ENCODE measurements at places on chromosomes 11 and 22.

DNA sequence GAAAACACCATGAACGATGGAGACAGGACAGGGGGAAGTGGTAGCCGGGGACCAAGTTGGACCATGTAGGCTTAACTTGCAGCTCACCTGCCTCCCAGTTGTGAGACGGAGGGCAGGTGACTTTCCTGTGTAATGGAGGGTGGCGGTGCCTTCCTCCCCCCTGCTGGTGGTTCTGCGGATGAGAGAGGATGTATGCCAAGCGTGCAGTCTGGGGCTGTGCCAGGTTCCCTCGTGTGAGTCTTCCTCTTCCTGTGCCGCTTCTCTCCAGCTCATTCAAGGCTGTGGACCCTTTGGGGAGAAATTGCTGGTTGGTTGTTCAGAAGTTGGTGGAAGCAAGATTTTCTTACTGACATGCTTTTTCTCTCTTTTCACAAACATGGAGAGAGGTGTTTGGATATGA, 35.1 kb downstream of the MPPED1 start:
- DNase-seq, result no peak

DNA sequence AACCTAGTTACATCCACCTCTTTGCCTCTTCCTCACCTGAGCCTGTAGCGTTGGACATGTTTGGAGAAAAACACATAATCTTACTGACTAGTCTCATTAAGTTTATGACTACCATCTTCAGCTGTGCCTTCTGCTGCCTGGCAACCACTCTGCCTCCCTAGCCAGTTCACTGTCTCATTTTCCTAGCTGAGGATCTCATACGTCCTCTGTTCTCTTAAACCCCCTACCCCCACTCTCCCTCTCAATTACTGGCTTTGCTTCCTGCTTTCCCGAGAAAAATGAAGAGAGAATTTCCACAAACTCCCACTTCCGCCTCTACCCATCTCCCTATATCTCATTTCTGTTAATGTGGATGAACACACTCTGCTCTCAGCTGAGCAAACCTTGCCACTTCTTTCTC, 239.3 kb upstream of the POU2AF2 start:
- no peak for DNase-seq

- no peak for DNase-seq
Measured at GRCh38 chr11:116857316-116857715, 19.9 kb upstream of the APOA1 start.

DNA sequence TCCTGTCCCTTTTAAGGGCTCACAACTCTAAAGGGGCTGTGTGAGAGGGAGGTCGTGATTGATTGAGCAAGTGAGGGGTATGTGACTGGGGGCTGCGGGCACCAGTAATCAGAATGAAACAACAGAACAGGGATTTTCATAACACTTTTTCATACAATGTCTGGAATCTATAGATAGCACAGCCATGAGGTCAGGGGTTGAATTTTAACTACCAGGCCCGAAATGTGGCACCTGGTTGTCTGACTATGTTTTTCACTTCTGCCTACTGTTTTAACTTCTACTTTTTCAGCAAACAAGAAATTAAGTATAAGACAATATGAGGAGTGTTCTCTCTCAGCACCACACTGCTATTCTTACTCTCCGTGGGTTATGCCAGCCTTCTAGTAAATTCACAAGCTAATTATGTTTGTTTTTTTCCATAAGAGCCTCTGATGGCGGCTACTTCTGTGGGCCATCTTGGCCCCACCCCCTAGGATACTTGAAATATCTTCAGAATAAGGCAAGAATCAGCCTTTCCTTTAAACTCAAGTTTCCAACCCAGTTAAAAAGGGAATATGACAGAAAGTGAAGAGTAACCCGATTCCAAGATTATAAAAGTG, 552.8 kb upstream of the CHORDC1 start:
- DNase-seq, result no peak

DNA sequence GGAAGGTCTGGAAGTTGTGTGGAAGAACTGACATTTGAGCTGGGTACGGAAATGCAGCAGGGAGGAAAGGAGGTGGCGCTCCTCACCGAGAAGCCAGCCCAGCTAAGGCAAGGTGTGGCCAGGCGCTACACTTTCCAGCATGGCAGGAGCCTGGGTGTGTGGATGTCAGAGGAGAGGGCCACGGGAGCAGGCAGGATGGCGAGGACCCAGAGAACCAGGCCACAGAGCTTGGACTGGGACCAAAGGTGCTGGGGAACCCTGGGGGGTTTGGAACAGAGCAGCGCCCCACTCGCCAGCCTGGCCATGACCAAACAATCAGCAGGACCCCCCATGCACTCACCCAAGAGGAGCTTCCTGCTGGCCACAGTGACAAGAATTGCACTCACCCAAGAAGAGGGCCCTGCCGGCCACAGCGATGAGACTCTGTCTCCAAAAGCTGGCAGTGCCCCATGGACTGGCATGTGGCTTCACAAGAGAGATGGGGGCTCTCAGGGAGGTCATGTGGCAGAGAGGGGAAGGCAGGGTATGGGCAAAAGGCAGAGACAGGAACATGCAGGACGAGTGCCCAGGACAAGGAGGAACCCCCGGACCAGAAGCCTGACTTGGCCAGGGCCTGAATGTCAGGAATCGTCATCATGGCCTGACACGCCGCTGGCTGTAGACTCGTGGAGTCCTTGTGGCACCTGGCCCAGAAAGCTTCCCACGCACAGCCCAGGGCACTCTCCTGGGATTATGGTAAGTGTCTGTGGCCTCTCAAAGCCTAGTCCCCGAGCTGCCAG, 45.4 kb downstream of the IGF2 start:
- DNase-seq, result no peak

DNA sequence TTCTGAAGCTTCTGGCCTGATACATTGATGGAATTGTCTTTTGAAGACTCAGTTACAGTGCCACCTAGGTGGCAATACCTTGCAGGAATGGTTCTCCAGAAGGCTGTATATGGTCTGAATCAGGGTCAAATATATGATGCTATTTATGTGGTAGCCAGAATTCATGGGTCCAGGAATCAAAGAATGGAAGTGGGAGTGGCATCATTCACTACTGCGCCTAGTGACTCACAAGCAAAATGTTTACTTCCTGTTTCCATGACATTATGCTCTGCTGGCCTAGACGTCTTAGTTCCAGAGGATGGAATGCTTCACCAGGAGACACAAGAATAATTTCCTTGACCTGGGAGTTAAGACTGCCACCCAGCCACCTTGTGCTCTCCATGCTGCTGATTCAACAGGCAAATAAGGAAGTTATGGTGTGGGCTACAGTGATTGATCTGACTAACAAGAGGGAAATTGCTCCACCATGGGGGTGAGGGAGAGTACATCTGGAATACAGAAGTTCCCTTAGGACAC, 491.8 kb downstream of the ETS1 start:
- DNase-seq, result no peak

DNA sequence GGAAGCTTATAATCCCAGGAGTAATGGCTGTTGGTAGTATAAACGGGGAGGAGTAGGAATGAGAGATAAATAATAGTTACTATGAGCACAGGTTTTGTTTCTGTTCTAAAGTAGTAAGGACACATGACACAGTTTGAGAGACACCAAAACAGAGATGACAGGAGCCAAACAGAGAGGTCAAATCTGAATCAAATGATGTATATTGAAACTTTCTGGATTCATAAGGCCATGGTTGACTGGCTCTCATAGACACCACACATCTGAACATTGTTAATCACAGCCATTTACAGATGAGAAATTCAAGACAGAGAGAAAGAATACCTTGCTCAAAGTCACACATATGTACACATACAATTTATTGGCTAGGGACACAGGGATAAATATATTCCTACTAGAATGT, 63.4 kb upstream of the UCP3 start:
- no peak for DNase-seq

- no peak for DNase-seq
Measured at GRCh38 chr11:126188332-126189108, 22.9 kb downstream of the RPUSD4 start.

DNA sequence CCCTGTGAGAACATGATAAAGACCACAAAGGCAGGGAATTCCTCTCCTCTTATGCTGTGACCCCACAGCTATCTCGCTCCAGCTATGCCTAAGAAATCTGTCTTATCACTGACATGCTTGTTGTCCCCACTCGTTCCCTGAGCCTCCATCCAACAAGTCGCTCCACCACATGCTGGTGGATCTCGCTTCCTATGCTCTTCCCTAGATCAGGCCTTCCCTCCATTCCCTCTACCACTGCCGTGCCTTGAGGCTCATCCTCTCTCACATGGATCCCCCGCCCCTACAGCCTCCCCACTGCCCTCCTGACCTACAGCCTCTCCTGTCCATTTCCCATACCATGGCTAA, 1.4 kb upstream of the DGAT2 start:
- no peak for DNase-seq

DNA sequence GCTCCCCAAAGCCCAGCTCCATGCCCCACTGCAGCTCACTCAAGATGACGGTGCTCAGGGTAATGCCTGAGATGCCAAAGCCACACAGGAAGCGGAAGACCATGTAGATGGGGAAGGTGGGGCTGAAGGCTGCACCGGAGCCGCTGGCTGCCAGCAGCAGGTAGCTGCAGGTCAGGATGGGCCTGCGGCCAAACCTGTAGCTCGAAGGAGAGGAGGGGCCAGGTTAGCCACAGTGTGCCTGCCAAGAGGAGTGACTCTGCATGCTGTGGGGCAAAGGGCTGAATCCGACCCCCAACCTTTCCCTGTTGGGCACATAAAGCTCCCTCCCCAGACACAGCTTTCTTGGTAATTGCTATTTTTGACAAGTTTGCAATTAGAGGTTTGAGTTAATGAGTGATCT, 14.9 kb upstream of the SLC22A6 start:
- DNase-seq, result no peak

- no peak for DNase-seq
Measured at GRCh38 chr11:118615976-118616371, 8.6 kb downstream of the PHLDB1 start.

- DNase-seq, result no peak
Measured at GRCh38 chr22:24315367-24315966, 44.8 kb downstream of the SPECC1L start.

DNA sequence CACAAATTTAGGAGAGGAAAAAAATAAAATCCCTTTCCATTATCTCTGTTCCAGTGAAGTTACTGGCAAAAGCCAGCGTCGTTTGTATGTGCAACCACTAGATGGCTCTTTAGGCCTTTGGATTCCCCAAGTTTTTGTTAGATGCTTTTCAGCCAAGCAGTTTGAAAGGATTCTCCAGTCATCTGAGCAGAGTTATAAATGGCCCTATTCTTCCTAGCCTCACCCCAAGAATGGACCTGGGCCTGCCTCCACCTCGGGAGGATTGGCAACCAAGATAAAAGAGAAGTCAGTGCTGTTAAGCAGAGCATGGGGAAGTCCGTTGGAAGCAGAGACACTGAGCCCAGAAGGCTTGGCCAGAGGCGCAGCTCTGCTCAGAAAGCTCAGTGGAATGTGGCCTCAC, 15.4 kb downstream of the FAM181B start:
- no peak for DNase-seq

- DNase-seq, result no peak
Measured at GRCh38 chr11:24609192-24610119, 112.6 kb downstream of the LUZP2 start.

DNA sequence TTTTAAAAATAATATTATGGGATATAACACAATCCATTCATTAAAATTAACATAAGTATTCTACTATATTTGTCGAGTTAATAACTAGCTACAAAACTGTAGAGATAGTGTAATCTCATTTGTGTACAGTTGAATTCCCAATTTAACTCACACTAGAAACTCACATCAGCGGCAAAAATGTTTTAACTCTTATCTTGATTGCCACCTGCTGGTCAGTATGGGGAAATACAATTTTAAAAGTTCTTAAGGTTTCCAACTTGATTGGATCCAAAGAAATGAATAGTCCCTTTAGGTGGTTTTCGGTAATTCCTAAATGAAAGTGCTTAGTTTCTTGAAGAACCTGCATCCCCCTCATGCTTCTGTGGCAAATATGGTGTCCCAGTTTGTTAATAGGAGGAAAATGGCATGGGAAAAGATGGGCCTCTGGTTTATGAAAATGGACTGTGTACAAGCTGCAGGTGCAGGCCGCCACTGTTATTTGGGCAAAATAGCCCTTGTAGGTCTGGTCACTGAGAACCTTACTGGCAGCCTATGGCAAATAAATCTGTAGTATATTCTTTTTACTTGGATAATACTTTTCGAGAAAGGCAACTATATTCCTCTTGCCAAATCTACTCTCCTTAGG, 33.7 kb upstream of the SLC17A6 start:
- DNase-seq, result no peak

GRCh38 chr11:107337917-107338316, 119.7 kb downstream of the CWF19L2 start:
- no peak for DNase-seq

DNA sequence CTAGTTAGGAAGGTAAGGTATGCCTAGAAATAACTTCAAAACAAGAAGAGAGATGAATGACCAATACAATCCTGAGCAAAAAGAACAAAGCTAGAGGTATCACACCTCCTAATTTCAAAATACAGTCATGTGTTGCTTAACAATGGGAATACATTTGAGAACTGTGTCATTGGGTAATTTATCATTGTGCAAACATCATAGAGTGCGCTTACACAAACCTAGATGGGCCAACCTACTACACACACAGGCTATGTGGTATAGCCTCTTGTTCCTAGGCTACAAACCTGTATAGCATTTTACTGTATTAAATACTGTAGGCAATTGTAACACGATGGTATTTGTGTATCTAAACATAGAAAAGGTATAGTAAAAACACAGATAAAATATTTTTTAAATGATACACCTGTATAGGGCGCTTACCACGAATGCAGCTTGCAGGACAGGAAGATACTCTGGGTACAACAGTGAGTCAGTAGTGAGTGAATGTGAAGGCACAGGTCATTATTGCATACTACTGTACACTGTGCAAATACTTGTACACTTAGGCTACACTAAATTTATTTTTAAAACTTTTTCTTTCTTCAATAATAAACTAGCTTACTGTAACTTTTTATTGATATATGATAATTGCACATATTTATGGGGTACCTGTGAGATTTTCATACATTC, 48.2 kb downstream of the STK33 start:
- DNase-seq, result no peak

DNA sequence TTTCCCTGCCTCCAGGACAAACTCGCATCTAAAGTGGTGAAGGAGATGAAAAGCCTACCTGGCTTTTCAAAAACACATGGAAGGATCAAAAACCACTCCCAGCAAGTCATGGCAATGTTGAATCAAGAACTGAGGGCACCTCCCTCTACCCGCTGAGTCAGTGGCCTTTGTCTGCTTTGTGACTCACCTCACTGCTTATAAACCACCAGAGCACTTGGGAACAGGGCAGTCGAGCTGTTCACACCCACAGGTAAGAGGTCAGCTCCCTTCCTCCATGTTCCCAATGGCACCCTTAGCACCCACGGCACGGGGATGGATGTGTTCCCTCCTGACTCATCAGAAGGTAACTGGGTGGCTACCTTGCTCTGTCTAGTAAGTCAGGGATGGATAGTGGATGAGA, 21.7 kb downstream of the TENM4 start:
- no peak for DNase-seq

All from activated CD4-positive, alpha-beta T cell treated with anti-CD3 and anti-CD28 coated beads, Interleukin-2, amount 50 U/mL, for 4 hours (primary cell).